ENCODE measurements at places on chromosomes 7 and 10.

DNA sequence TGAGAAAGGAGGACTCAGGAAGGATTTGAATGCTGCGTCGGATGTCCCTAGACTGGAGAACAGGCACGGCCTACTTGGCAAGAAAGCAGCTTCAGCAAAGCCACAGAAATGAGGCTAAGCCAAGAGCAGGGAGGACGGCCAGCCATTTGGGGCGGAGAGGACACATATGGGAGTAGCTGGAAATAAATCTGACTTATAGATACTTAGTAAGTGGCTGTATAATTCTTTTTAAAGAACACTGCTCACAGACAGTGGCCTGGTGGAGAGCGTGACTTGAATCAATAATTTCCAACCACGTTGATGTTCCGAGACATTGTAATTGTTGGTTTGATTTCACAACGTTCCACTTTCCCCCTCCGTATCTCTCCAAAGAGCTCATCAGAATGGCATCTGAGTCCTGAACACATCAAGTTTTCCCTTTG is 67.7 kb upstream of the JCAD start:
- DNase-seq = no peak

- DNase-seq = no peak
These were observed 91.2 kb downstream of the CSTF2T start for GRCh38 chr10:51608211-51608610.

DNA sequence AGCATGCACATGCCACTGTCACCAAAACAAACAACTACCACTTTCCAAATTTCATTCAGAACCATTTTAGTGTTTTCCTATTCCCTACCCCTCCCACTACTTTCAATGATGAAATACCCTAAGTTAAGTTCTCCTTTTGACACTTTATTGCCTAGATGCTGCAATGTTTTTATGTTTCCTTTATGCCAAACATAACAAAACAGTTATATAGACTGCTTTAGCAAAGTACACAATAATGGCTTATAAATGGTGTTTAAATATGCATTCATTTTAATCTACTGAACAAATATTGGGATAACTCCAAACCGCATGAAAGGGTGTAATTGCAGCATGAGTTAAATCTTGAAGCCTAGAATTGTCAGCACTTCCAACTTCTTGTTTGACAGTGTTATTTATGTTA is 69.2 kb downstream of the PHYHIPL start:
- no peak for DNase-seq

DNA sequence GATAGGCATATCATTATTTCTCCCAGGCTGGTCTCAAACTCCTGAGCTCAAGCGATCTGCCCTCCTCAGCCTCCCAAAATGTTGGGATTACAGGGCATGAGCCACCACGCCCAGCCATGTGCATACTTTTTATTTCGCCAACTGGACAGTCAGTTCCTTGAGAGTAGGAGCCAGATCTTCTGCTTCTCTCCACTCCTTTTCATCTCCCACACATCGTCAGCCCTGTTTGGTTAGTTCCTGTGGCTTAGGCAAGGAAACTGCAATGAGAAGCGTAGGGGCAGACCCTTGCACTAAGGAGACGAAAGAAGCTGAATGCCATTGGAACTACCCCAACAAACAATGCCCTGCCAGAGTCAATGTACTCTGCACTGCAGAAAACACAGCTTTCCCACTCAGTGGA is 178.2 kb downstream of the TRIL start:
- no peak for DNase-seq

- peak; percentile 55 for DNase-seq
These were observed 588 bp upstream of the PAOX start for GRCh38 chr10:133378251-133379096.

DNA sequence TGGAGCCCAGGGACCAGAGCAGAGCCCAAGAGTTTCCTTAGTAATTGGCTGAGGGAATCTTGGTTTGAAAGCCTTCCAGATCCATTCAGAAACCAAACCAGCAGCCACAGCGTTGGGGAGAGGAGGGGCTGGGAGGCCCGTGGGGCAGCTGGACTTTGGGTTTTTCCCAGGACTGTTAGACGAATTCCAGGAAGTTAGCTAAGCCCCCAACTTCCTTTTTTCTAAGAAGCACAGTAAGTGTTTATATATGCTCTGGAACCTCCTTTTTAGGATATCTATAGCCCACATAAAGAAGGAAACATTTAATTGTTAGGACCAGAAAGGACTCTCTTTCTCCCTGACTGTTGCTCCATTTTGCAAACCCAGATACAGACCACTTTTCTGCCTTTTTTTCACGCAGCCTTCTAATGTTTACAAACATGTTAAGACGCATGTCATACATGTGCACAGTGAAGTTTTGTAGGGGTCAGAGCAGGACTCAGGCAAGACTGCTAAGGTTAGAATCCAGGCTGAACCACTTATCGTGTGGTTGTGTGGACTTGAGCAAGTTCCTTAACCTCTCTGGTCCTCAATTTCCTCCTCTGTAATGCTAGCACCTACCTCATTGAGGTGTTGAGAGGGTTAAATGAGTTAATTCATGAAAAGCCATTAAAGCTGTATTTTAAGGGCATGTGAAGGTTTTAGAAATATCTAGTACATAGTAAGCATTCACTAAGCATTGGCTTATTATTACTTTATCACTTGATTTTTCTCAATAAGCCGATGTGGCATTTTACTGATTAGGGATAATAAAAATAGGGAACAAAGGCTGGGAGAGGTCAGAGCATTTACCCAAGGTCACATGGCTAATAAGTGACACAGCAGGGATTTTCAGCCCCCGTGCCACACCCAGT is 42.4 kb downstream of the TBATA start:
- no peak for DNase-seq

DNA sequence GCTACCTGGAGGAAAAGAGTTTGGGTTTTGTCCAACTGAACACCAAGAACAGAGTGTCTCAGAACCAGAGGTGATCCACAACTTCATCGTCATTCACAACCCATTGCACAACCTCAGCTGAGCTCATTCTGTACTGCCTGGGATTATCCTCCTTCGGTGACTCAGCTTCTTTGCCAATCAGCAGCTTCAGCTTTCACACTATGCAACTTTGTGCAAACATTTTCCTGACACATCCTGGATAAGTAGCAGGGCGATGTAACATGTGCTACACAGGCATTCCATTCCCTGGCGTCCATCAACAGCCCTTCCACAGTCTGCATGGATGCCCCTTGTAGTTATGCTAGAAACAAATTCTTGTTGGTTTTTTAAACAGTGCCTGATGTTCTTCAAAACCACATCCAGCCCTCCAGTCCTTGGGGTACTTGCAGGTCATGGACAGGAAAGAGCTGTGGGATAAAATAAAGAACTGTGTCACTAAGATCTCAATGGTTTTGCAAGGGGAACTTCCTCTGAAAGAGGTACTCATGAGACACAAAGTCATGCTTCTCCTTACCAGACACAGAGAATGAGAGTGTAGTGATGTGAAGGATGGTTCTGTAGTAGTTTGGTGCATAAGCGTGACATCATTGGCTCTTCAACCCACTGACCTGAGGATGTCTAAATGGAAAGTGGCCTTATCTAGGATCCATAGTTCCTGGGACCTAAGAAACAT is 478.5 kb downstream of the KIF20B start:
- no peak for DNase-seq
